ENCODE measurements at places on chromosomes 2 and 18. TPM values are rescaled to one million over a fixed set of nuclear protein-coding genes. Genes with fewer than 3 reads are reported as not detected.

DNA sequence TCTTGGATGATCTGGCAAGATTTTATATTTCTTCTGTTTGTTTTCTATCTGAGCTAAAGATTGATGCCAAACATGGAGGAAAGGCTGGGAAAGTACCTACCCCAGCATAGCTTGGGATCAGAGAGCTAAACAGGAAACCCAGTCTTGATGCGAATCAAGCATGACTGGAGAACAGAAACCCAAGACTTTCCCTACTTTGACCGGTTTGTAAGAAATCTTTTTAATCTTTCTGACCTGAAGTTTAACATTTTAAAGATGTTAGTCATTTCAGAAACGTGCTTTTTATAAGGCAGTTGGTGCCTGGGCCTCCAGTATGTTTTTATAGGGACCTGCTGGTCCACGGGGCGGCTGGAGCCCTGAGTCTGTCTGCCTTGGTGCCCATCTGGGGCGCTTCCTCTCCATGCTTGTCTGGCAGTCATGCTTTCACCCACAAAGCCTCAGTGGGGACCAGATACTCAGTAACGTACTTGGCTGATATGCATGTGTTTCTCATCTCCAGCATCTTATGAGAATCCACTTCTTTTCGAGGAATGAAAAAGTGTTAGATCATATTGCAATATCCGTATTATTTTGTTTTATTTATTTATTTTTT, 266.5 kb downstream of the PTGR3 start:
- peak overlapping the region; percentile 6 for H3K4me3 ChIP-seq
- no peak for DNase-seq
- H3K27me3 ChIP-seq = no peaks in the 10 kb centered on the region
- peaks cover 12% of the 10 kb centered on the region for H3K4me1 ChIP-seq

DNA sequence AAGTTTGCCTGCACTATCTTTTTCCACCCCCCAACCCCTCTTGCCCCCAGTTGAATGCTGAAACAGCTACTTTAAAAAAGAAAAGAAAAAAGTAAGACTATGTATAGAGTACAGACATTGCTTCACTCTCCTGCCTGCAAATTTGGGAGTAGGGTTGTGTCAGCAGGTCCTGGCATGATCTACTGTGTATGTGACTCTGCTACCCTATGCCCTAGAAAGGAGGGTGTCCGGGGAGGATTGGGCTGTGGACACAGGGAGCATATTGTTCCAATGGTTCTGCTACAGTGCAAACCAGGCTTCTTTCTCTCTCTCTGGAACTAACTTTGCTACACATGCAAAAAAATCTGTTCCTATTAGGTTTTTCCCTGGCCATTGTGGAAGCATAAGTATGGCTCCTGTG, 9.9 kb upstream of the ZEB2 start:
- DNase-seq = no peak
- H3K36me3 ChIP-seq = no peaks in the 10 kb centered on the region
- no peak overlapping the region for H3K4me3 ChIP-seq
- H3K27me3 ChIP-seq = peaks cover 9% of the 10 kb centered on the region
- no peaks in the 10 kb centered on the region for H3K4me1 ChIP-seq

DNA sequence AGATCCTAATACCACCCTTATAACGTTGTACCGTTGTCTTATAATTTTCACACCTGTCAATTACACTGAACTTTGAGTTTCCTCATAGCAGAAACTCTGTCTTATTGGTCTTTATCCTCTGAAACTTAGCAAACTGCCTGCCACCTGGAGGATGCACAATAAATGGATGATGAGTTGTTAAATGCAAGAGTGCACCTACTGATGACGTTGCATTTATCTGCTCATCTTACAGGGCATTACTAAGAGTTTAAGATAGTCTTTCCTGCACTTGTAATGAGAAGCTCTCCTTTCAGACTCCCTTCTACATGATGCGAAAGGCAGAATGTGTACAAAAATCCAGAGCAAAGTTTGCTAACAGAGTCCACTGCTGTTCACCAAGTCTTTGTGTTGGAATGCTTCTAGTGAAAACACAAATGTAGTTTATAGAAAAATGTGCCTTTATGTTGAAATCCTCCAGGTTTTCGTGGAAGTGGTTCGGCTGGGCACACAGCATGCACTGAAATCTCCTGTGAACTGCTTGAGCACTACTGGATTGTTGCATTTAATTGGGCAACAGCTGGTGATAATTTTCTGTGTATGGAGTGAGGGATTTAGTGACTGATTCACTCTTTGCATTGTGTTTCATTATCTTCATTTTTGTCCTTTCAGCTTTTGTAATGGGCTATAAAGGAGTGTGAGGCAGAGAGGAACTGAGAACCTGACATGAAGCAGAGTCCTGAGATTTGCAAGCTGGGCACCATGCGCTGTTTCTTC, 665.8 kb upstream of the ID2 start:
- no peaks in the 10 kb centered on the region for H3K4me1 ChIP-seq
- no peak overlapping the region for H3K4me3 ChIP-seq
- no peak overlapping the region for H3K27ac ChIP-seq

- peaks cover 33% of the 10 kb centered on the region for H3K4me1 ChIP-seq
- H3K27me3 ChIP-seq = no peaks in the 10 kb centered on the region
- DNase-seq = no peak
- H3K4me3 ChIP-seq = no peak overlapping the region
- H3K36me3 ChIP-seq = peaks cover 4% of the 10 kb centered on the region
Observed at GRCh38 chr2:216017365-216017764, 4.0 kb upstream of the MREG start.

GALNT14 gene
- not detected for total RNA-seq

C2orf72 gene
- not detected for total RNA-seq

All from CD4-positive, alpha-beta T cell (primary cell).